ENCODE measurements at places on chromosomes 4 and X.

GRCh38 chrX:41723826-41724225 lies at the start of gene GPR82:
TSS of gene GPR82 (plus strand) at chrX:41724181. CDS start at chrX:41727027, 2,846 bp downstream.
- no peak for DNase-seq

GRCh38 chr4:44563496-44563895 lies 87.9 kb downstream of the YIPF7 start:
- DNase-seq, result no peak

GRCh38 chrX:154000051-154000450 lies 19.7 kb downstream of the IRAK1 start:
- DNase-seq, result no peak

- DNase-seq, result no peak
Measured at GRCh38 chr4:145071560-145071959, 26.4 kb downstream of the ANAPC10 start.

GRCh38 chr4:15652841-15653240 lies 2.3 kb downstream of the FBXL5 start:
- no peak for DNase-seq

- no peak for DNase-seq
Measured at GRCh38 chr4:55512922-55513571, 33.7 kb downstream of the CLOCK start.

- DNase-seq, result peak; percentile 58
Measured at GRCh38 chrX:70087857-70088630, 25.8 kb downstream of the OTUD6A start.

GRCh38 chrX:44314259-44314734 lies 29.2 kb downstream of the EFHC2 start:
- no peak for DNase-seq

DNA sequence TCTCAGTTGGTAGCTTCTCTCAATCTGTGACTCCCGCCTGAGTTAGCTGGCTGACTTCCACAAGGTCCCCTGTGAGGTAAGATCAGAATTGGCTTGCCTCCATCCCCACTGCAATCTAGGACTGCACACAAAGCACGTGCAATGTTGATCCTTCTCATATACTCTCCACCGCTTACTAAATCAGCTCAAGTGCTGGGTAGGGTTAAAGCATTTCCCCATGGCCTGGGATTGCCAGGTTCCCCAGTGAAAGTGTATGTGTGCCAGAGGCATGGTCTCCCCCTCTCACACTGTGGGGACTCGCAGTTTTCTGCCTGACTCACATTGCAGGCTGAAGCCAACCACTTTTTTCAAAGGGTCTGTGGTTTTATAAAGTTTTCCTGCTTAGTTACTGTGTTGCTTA lies 886.9 kb downstream of the FAM133A start:
- DNase-seq, result no peak

- no peak for DNase-seq
Measured at GRCh38 chr4:165766018-165766417, 107.0 kb upstream of the TLL1 start.

DNA sequence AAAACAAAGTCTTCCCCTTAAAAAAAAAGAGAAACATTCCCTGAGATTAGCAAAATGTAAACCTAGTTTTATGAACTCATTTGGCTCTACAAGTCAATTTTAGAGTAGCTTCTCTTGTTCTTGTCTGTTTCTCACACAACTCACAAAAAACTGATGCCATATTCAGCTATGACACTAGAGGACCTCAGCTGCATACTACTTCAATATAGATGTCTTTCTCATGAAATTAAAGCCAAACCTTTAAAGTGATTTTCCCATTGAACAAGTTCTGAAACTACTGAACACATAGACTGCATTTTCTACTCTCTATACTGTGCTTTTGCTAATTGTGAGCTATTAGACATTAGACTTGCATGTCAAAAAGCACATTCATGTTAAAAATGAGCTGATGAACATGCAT lies 49.8 kb downstream of the TBCK start:
- peak; percentile 4 for DNase-seq

- DNase-seq, result no peak
Measured at GRCh38 chrX:148813422-148813821, 313.0 kb downstream of the AFF2 start.

DNA sequence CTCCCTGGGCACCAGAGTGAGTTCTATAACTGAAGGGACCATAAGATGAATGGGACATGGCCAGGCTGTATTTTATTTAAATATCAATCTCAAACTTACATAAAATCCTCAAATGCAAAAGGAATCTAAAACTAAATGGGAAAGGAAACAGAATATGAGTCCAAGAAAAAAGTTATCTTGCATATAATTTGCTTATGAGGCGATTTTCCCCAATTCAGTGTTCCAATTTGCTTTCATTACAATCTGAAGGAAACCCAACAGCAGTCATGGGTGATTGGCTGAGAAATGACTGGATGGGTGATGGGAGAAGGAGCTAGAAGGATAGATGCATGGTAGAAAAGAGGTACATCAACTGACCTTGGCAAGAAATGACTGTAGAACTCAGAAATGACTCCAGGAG lies 511.3 kb upstream of the TENM3 start:
- no peak for DNase-seq

DNA sequence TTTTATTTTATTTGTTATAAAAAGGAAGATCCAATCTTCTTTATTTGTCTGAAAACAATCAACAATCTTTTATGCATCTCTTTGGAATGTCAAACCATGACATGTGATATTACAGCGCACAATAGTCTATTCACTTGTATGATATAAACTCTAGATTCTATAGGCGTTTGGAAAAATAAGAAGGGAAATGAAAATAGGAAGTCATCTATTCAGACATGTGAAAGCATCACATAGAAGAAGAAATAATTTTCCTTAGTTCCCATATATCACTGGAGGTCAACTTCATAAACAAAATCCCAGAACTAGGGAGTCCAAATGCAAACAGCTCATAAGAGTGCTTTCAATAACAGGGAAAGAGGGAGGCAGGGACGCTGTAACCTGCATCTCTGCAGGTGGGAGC lies 139.5 kb upstream of the RASGEF1B start:
- no peak for DNase-seq

DNA sequence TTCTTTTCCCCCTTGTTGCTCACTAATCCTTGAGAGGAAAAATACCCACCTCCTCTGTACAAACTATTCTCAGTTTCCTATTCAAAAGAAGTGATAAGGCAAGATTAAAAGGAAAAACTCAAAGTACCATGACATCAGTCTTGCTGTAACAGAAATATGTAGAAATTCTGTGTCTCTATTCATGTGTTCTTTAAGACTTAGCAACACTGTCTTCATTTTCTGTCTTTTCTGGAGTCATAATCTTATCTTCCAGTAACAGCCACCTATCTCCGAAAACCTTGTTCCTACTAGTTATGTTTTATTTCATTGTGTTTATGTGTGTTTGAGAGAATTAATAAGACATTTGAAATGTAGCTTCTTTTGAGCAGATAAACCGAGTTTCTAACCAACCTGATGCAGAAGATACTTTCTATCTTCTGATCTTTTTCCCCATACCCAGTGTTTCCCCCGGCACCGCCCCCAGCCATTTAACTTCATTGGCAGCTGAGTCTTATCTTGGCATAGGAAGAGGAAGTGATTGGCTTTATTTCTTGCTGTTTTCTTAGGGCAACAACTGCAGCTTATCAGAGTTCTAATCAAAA lies 8.0 kb downstream of the FAM241A start:
- no peak for DNase-seq

GRCh38 chr4:134343081-134343480 lies 141.5 kb upstream of the PABPC4L start:
- no peak for DNase-seq

GRCh38 chr4:63894161-63894560 lies 515.1 kb downstream of the TECRL start:
- no peak for DNase-seq

DNA sequence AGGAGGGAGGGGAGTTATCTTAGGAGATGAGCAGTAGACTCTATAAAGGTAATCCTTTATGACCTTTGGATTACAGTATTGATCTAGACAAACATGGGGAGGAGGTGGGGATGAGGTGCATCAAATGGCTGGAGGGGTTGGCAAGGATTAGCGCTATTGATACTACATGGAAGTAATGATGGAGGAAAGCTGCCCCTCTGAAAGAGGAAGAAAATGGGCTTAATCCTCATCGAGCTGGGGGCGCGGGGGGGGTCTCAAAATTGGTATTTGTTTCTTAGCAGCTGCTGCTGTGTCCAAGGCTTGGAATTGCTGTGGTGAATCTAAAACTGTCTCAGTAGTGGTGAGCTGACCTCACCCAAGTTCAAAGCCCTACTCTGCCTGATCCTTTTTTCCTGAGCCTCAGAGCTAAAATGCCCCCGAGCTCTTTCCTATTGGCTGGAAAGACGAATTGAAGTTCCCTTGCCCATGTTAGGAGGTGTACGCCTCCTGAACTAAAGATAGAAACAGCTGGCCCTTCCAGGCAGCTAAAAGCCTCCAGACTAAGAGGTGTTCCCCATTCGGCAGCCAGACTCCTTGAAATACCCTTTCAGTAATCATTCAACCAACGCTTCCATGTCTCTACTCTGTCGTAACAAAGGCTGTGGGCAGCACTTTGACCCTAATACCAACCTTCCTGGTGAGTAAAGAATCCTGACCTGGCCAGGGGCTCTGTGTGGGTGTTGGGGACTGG lies at the start of gene ITGB1BP2:
Gene ITGB1BP2 (plus strand): TSS at position 556 of the 730 bp plus-strand sequence. CDS start 57 bp downstream, at position 613.
- no peak for DNase-seq

- peak; percentile 22 for DNase-seq
Measured at GRCh38 chr4:152485726-152486276, 50.1 kb downstream of the FBXW7 start.

DNA sequence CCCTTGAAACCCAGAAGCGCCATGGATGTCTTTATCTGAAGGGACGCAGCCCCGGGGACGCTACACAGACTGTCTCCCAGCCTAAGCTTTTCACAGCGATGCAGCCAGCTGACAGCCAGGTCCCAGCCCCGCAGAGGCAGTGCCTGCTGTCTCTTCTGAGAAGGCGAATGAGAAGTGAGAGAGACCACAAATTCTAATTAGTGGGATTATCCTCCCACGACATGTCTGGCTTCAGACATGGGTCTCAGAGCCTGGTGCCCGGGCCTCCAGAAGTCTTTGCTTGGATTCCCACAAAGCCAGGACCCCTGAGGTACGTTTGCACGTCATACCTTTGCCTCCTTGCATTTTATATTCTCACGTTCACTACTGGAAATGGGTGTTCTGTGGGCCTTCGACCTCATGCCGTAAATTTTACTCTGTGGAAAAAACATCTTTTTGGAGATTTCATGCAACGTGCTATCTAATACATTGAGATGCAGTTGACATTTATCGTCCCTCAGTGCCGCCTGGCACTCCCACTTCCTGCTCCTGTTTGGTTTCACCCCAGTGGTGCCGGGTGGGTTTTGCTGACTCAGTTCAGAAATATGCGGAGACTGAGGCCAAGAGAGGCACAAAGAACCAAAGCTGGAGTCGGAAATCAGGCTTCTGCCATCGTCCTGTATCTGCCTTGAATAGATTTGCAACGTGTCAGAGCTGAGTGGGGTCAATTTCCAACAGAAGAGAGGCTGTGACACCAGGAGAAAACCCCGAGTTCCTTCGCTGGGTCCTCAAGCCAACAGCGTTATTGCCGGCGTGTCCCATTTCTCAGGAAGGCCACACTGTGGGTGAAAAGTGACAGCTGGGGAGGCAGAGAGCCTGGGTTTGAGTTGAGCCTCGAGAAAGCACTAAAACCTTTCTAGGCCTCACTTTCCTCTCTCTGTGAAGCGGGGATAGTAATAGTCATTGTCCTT lies 114.4 kb downstream of the STK32B start:
- no peak for DNase-seq

GRCh38 chr4:155307731-155308277 lies 69.0 kb downstream of the MAP9 start:
- no peak for DNase-seq

DNA sequence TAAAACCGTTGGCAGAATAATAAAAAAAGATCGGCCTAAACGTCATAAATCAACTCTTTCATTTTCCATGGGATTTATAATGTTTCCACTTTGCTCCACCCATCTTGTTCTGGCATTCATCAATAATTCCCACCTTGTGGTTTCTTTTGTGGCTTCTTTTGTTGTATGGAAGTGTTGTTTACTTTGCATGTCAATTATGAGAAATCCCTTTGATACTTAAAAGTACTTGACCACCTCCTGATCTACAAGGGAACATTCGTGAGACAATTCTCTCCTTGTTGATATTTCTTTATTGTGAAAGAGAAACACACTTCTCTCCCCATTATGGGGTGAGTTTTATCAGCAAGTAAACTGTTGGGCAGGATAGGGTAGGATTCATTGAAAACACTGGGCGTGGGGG lies 2.8 kb downstream of the AMELX start:
- DNase-seq, result peak; percentile 8

- no peak for DNase-seq
Measured at GRCh38 chrX:18875256-18875878, 108.5 kb downstream of the PHKA2 start.

DNA sequence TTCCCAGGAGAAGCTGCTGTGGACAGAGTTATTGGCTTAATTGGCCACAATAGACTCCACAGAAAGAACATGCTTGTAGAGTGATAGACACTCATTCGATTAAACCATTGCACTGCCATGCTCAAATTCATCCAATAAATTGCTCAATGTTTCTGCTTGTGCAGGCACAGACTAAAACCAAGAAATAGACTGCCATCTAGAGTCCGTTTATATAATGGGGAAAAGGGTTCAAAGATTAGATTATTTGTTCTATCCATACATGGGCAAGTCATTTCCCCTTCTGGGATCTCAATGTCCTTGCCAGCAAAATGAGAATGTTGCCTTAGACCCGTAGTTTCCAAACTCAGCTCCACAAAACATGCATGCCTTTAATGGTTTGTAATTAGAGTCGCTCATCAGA lies 8.7 kb downstream of the SMIM10 start:
- peak; percentile 16 for DNase-seq

GRCh38 chr4:94451695-94452475 lies at the start of gene PDLIM5:
TSS of gene PDLIM5 (plus strand) at chr4:94451942. CDS start at chr4:94455289, 3,347 bp downstream.
- DNase-seq, result peak; percentile 81

DNA sequence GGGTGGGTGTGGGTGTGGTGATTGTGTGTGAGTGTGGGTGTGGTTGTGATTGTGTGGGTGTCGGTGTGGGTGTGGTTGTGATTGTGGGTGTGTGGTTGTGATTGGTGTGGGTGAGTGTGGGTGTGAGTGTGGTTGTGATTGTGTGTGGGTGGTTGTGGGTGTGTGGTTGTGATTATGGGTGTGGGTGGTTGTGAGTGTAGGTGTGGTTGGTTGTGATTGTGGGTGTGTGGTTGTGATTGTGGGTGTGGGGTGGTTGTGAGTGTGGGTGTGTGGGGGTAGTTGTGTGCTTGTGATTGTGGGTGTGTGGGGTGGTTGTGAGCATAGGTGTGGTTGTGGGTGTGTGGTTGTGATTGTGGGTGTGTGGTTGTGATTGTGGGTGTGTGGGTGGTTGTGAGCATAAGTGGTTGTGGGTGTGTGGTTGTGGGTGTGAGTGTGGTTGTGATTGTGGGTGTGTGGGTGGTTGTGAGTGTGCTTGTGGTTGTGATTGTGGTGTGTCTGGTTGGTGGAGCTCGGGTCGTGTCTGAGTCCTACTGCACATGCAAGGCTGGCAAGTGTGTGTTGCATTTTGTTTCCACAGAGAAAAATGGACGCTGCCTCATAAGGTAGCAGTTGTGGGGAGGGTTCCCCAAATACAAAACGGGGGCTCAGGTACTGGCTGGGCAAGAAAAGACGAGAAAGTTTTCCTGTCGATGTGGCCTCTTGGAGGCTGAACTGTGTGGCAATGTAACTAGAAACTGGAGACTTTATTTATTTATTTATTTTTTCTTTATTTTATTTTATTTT lies 116.7 kb downstream of the UBE2K start:
- no peak for DNase-seq
